NCI-H1436 (cell line): ENCODE measurements at places on chromosomes 4 and X.

DNA sequence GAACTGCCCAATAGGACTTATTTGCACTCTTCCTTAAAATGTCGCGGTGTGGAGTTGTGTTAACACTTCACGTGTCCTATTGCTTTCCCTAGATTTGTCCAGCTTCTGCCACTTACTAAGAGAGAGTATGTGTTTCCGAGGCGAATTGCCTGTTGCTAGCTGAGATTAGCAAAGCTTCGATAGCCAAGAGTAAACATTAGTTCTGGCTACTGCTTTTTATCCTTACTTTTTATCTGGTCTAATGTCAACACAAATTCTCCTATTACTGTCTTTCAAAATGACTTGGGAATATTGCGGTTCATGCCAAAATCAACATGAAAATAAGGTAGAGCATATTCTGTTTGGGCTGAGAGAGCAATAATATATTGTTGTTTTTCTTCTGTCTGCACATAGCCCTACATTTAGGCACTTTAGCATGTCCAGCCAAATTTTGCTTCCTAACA lies 90.4 kb upstream of the VEGFC start:
- no peak for DNase-seq

DNA sequence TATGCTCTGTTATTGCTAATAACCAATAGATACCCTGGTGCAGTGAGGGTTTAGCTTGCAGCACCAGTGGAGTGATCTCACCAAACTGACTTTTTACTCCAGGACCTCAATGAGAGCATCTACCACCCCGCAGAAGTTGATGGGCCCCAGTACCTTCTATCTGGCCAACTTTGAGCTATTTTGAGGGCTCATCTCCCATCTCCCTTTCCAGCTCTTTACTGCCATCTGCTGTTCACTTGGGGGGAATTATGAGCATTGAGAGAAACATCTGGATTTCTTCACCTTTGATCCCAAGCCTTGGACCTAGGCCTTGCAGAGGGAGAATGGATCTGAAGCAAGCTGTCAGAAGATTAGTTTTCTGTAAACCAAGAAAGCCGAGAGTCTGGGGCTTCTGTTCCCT lies 143.6 kb downstream of the TMEM164 start:
- peak; percentile 52 for DNase-seq

DNA sequence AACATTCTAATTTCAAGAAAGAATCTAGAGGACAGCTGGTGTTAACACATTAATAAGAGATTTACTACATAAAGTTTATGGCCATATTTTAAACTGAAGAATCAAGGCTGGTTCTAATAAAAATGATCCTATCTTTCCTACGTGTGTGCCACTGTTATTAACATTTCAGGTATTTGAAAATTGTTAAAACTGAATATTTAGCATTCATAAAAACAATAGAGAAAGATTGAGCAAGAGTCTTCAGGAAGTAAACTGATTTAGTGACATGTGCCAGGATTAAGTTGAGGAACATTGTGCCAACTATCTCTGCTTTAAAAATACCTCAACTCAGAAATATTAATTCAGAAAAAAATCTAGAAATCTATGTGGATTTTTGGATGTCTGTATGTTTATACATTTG lies 810.1 kb downstream of the FAT4 start:
- no peak for DNase-seq

DNA sequence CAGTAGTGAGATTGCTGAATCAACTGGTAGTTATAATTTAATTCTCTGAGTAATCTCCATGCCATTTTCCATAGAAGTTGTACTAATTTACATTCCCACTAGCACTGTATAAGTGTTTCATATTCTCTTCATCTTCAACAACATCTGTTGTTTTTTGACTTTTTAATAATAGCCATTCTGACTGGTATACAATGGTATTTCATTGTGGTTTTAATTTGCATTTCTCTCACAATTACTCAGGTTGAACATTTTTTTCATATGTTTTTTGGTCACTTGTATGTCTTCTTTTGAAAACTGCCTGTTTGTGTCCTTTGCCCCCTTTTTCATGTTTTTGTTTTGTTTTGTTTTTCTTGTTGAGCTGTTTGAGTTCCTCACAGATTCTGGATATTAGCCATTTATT lies 880.2 kb downstream of the RAPGEF2 start:
- no peak for DNase-seq

DNA sequence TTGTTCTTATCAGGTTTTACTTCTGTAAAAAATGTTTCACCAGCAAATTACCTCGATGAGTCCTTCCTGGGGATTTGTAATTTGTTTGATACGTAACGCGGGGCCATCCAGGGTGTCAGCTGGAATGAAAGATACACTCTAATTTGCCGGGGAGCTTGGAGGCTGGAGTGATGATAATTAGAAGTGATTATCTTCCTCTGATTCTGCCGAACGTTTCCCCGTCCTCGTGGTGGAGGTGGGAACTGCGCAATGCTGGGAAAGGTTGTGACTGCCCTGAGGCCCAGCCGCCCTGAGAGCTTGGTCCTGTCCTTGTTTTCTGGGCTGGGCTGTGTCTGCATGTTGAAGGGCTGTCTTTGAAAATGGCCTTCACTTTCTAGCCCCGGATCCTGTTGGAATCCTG lies 48.0 kb downstream of the SORCS2 start:
- DNase-seq = peak; percentile 0

GRCh38 chr4:151627491-151627890 lies 133.3 kb downstream of the GATB start:
- DNase-seq = no peak

GRCh38 chr4:187251896-187252295 lies 528.2 kb upstream of the FAT1 start:
- DNase-seq = no peak

DNA sequence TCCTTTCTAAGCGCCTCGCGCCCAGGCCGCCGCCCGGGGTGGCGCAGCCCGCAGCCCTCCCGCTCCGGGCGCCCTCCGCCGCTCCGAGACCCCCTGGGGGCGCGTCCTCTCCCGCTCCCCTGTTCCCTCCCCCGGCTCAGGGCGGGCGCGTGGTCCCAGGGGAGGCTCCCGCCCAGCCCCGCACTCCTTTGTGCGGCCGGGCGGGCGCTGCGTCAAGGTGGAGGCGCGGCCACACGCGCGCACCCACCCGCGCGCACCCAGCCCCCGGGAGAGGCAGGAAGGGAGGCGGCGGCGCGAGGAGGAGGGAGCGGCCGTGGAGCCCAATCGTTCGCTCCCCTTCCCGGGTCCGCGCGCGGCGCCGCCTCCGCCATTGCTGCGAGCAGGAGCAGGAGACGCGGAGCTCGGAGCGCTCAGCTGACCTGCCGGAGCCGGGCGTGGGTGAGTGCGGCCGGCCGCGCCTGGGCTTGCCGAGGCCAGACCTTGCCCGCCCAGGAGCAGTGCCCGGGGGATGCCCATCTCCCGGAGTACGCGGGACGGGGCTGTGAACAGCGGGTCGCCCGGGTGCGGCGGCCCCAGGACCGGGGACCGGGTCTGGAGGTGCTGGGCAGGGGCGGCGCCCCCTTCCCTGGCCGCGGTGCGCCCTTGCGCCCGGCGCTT lies at the start of gene NSG1:
Gene NSG1 (plus strand): TSS at position 367 of the 657 bp plus-strand sequence. CDS start 528 bp downstream, outside the sequence.
- DNase-seq = no peak

- no peak for DNase-seq
These were observed 30.4 kb upstream of the ABCG2 start for GRCh38 chr4:88188738-88189417.

- no peak for DNase-seq
These were observed 255.7 kb upstream of the RPS6KA3 start for GRCh38 chrX:20522420-20522819.

- no peak for DNase-seq
These were observed 5.5 kb upstream of the MMAA start for GRCh38 chr4:145613566-145614232.

GRCh38 chr4:139728840-139729239 lies 63.2 kb downstream of the MGST2 start:
- peak; percentile 27 for DNase-seq

DNA sequence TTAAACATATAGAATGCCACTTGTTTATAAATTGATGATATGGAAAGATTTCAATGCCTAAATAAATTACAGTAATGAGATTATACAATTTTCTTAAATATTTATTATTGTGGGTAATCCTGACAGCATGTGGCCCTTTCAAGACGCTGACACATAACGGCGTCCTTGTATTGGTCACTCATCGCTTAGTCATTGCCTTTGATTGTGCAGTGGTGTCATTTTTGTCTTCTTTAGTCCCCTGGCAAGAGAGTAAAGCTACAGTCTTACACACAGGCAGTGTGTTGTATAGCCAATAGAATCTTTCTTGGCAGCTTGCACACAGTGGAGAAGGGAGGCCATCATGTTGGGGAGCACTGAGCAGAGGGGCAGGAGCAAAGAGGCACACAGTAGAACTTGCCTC lies 361.8 kb upstream of the GALNT7 start:
- no peak for DNase-seq

DNA sequence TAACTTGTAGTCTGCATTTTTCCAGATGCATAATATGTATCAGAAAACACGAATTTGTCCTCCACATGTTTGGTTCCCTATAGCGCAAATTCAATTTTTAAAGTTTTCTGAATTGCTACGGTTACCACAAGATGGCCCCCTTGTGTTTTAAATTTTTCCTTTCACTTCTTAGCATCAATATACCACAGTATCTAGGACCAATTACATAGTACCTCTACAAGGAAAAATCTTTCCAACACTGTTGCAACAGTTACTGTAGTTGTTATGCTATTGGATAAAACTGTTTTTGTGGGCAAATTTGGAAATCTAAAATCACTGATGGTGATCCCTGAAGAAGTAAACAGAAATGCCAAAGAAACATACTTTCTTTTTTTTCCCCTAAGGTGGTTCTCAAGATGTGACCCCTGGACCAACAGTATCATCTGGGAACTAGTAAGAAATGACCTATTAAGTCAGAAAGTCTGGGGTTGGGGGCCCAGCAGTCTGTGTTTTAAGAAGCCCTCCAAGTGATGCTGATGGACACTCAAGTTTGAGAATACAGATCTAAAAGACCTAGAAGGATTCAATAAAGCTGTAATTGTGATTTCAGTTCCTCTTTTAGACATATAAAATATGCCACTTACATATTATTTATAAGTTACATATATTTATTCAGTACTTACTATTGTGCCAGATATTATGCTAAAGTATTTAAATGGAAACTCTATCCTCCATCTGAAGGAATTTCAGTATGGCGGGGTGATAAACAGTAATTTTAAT lies 3.1 kb downstream of the ZGRF1 start:
- DNase-seq = peak; percentile 13

DNA sequence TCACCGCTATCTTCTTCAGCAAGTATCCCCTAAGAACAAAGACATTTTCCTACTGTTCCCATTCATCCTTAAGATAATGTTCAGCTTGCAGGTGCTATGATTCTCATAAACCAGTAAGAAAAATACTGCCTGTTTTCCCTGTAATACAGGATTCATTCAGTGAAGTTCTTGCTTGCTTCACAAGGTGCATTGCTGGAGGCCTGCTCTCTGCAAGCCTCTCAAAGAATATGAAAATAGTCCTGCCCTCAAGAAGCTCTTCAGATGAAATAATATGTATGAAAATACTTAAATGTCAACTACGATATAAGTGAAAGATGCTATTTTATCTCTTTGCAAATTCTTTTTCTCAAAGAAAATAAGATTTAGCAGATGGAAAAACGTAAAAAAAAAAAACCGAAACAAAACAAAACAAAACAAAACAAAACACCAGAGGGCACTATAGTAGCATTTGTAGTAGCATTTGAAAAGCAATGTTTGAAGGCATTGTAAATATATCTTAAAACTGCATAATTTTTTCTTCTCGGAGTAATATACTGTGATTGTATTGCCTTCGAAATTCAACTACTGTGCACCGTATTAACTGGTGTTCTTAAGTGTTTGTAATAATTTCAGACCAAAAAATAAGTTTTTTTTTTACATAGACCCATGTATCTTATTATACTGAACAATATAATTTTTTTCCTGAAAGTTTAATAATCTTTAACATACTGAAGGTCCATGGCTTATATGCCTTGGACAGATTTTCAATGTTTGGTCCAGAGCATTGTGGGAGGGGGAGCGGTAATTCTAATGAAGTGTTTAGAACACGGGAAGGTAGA lies 26.0 kb downstream of the ADH4 start:
- no peak for DNase-seq

GRCh38 chr4:30028826-30029225 lies 691.3 kb upstream of the PCDH7 start:
- DNase-seq = no peak

GRCh38 chr4:24840826-24841543 lies 45.6 kb downstream of the SOD3 start:
- no peak for DNase-seq

- DNase-seq = no peak
These were observed 161.0 kb upstream of the HS3ST1 start for GRCh38 chr4:11589676-11590075.
